Activated T-cell treated with anti-CD3 and anti-CD28 coated beads for 24 hours (primary cell): ENCODE measurements at places on chromosomes 12 and 14.

DNA sequence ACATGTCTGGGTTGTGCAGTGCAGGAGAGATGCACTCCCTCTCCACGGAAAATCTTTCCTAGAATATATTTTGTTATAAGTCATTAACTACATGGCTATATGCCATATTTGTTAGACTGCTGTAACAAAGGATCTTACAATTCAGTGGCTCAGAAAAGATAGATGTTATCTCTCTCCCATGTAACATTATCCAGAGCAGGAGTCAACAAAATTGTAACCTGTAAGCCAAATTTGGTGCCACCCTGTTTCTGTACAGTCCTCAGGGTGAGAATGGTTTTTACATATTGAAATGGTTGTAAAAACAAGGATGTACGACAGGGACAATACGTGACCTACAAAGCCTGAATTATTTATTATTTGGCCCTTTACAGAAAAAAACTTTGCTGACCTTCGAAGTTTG is 155.5 kb downstream of the KIF21A start:
- no peak for DNase-seq

DNA sequence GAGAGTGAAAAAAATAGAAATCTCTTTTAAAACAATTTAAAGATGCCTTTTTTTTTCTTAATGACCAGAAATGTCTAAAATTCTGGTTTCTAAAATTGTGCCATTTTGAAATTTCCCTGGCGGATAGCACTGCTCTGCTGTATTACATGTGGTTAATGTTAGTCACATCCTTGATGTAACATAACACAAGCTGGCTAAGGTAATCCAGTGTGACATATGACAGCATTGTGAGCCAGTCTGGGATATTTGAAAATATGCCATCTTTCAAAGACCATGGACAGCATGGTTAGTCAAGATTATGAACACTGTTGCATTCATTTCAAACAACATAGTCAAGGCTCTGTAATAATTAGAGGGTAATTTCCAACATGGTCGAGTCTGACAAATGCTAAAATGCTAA is 133.2 kb downstream of the ALX1 start:
- no peak for DNase-seq

GRCh38 chr14:63032076-63032475 is 13.2 kb downstream of the KCNH5 start:
- no peak for DNase-seq

DNA sequence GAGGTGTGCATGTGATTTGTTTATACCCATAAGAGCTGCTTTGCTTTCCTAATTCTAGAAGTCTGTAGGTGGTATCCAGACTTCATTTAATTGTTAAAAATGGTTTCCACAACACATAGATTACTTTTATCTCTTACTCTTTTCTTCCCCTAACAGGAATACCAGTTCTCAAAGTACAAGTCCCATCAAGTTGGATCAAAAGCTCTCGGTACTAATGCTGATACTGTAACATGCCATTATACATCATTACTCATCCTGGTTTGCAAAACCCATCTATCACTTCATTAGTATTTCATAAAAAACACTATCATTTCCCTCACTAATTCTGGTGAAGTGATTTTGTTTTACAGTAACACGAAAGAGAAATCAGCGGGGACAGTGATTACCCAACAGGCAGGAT is 94.3 kb downstream of the PPP2R5E start:
- no peak for DNase-seq

GRCh38 chr12:123741937-123742572 is 20.0 kb upstream of the DNAH10 start:
- DNase-seq, result no peak

- no peak for DNase-seq
These were observed 93.8 kb upstream of the MDM1 start for GRCh38 chr12:68425998-68426397.

- no peak for DNase-seq
These were observed 1.3 kb downstream of the KSR2 start for GRCh38 chr12:117967512-117967911.

GRCh38 chr14:54758041-54758440 is 144.6 kb downstream of the GCH1 start:
- no peak for DNase-seq

DNA sequence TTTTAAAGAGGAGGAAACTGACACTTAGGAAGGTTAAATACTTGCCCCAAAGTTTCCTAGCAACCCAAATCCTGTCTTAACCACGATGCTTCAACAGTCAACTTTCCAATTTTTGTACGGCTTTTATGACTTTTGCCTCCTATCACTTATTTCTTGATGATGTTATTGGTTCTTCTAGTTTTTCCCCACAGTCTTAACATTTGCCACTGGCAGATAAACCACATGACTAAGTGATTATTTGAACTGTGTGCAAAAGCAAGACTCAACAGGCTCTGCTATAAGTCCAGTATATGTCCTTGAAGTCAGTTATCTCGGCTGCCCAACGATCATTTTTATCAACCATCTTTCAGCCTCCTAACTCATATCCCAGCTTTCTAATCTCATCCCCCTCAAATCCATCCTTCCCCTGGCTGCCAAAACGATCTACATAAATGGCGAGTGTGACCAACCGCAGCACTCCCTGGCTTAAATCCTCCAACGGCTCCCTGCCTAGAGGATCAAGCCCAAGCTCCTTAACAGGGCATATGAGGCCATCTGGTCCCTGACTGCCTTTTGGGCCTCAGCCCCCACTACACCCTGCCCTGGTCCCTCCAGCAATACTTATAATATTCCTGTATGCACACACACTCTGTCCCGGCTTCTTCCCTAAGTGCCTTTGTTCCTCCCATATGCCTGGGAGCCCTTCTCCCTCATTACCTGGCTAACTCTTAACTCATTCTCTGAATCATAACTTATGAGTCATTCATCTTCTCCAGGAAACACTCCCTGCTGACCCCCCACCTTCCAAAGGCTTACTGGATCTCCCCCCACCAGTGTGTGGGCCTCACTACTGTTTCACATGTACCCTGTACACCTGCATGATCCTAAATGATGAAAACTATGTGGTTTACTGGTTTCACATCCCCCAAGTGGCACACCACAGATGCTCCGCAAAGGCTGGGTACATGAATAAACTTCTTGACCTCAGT is 8.8 kb downstream of the VPS37B start:
- DNase-seq, result no peak

GRCh38 chr12:114812384-114812783 is 128.4 kb upstream of the TBX3 start:
- DNase-seq, result no peak

DNA sequence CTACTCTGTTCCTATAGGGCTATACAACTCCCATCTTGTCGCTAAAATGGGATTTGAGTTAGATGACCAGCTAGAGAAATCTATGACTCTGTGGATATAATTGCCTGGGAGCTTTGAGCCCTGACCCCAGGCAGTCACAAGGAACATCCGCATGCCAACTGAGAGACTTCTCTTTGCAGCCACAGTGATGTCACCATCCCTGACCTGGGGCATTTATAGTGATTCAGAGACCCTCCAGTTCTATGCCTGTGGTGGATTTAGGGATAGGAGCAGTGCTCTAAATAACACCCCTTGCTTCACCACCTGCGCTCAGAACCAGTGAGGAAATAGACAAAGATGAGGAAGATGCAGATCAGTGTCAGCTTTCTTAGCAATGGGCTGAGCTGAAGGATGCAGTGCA is 86.2 kb downstream of the RIN3 start:
- no peak for DNase-seq

- DNase-seq, result no peak
These were observed 159.5 kb downstream of the ZFP36L1 start for GRCh38 chr14:68633131-68633991.

DNA sequence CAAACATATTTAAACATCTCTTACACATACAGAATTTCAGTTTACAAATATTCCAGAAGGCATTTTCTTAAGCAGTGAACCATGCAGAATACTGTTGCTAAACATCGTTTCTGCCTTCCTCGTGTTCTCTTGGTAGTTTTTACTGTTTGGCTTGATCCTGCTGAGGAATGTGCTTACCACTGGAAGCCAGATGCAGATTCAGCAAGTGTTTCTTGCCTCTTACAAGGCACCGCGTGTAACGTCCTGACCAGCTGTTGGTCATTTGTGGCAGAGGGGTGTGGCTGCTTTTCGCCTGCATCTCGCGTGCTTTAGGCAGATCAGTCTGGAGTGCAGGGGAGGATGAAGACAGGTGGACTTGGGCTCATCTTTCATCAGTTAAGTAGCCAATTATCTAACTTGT is 12.4 kb downstream of the EIF2B1 start:
- DNase-seq, result no peak

DNA sequence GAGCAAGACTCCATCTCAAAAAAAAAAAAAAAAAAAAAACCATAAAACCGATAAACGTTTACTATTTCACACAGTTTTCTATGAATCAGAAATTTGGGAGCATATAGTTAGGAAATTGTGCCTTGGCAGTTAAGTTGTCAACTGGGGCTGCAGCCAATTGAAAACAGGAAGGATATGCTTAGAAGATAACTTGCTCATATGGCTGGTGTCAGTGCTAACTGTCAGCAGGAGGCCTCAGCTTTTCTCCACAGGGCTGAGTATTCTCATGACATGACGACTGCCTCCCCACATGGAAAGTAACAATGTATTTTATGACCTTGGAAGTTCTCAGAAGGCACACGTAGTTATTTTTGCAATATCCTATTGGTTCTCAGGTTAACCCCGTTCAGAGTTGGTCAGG is 29.6 kb upstream of the OR5AU1 start:
- no peak for DNase-seq

- no peak for DNase-seq
These were observed at the start of gene TMTC1 for GRCh38 chr12:29783773-29784666. Gene TMTC1 (minus strand): TSS chr12:29783942. CDS start chr12:29783751, 191 bp downstream.

DNA sequence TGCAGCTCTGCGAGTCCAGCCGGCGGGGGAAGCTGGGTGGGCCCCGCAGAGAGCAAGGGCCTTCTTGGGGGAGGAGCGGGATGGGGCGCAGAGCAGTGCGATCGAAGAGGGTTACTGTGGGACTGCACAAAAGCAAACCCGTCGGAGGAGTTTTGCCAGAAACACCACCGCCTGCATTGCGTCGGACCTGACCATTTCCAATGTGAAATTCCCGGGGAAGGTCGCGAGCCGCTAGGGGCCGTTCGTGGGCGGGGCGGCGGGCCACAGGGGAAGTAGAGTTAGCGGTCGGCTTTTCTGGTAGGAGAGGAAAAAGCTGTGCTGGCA is 333 bp upstream of the KCNA1 start:
- DNase-seq, result no peak

DNA sequence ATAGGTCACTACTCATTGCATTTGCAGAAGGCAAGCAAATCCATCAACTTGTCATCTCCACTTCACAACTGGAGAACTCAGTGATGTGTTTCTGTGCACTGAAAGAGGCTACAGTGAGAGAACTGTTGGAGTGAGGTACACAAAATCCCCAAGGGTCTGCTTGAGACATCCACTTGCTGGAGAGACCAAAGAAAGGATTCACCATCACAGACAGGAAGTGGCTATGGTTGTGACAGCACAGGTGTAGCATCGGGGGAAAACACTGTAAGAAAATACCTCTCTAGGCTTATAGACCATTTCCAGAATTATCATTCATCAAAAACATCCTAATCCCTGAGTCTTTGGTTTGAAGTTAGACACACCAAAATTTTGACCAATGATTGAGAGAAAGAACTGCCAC is 201.3 kb upstream of the OR4E1 start:
- DNase-seq, result no peak

DNA sequence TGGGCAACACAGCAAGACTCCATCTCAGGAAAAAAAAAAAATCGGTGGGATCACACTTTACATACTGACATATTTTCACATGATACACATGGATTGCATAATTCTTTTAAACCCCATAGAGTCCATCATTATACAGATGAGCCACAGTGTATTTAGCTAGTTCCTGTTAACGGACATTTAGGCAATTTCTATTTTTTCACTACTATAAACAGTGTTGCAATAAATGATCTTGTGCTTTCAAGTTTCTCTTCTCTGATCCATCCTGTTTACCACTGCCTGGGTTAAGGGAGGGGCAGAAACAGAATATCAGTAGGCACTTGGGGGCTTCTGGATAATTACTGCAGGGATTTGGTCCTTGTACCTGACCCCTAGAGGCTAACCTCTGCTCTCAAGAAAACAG is 43.4 kb upstream of the SPTLC2 start:
- DNase-seq, result no peak

DNA sequence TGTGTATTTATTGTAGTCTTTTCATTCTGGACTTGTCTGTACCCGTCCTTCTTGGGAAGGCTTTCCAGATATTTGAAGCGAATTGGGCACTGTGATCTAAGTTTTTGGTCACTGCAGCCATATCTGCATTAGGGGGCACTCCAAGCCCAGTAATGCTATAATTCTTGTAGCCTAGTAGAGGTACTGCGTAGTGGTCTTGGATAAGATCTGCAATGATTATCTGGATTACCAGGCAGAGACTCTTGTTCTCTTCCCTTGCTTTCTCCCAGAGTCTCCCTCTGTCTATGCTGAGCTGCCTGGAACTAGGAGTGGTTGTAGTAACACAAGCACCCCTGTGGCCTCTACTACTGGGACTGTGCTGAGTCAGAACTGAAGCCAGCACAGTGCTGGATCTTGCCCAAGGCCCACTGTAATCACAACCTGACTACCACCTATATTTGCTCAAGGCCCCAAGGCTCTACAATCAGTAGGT is 30.0 kb downstream of the SLC38A2 start:
- DNase-seq, result no peak

- no peak for DNase-seq
These were observed 115.4 kb upstream of the PPFIA2 start for GRCh38 chr12:81874586-81874985.

DNA sequence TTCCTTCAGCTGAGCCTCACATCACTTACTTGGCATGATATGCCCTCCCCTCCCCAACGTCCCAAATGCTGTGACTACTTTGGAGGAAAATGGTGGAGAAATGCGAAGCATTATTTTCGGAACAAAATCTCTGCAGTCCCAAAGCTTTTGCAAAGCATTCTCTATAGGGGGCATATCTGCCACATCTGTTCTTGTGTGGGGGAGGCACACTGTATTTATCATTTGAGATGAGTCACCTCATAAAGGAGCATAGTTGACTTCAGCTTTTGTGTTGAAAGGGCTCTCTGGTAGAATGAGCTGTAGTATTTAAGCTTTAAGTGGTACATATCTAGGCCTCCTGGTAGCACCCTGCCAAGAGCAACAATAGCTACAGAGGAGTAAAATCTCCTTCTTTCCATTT is 447.5 kb downstream of the ADAMTS20 start:
- no peak for DNase-seq

- no peak for DNase-seq
These were observed 54.7 kb downstream of the RPS6KA5 start for GRCh38 chr14:91005716-91006115.

- no peak for DNase-seq
These were observed 15.7 kb downstream of the VPS37B start for GRCh38 chr12:122880155-122880667.

GRCh38 chr12:125540580-125541204 is 475.5 kb downstream of the AACS start:
- no peak for DNase-seq

DNA sequence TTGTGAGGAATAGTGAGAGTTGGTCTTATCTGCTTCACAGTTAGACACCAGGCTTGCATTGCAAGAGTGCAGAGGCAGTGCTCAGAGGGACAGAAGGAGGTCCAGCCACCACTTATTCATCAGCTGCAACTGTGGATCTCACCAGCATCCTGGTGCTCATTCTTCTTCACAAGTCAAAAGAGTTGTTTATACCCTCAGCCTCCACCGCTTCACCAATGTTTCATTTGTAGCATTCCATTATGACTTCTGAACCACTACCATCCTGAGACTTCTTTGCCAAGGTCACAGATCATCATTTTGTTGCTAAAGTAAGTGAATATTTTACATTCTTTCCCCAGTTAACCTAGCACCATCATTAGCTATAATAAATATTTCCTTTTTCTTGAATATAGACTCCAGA is 230.5 kb upstream of the KITLG start:
- no peak for DNase-seq
